ENCODE measurements at places on chromosomes 13 and 19.

GRCh38 chr13:41648314-41648935 lies 191.1 kb downstream of the RGCC start:
- DNase-seq: no peak

DNA sequence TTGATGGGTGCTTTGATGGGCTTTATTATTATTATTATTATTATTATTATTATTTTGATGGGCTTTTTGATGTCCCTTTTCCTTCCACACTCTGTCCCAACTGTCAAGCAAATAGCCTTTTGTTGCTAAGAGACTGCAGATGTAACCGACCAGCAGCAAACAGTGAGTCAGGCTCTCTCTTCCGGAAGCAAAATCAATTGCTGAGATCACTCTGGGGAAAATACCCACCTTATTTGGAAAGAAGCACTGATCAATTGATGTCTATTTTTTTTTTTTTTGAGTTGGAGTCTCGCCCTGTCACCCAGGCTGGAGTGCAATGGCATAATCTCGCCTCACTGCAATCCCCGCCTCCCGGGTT lies 2.9 kb downstream of the LDLR start:
- no peak for DNase-seq

DNA sequence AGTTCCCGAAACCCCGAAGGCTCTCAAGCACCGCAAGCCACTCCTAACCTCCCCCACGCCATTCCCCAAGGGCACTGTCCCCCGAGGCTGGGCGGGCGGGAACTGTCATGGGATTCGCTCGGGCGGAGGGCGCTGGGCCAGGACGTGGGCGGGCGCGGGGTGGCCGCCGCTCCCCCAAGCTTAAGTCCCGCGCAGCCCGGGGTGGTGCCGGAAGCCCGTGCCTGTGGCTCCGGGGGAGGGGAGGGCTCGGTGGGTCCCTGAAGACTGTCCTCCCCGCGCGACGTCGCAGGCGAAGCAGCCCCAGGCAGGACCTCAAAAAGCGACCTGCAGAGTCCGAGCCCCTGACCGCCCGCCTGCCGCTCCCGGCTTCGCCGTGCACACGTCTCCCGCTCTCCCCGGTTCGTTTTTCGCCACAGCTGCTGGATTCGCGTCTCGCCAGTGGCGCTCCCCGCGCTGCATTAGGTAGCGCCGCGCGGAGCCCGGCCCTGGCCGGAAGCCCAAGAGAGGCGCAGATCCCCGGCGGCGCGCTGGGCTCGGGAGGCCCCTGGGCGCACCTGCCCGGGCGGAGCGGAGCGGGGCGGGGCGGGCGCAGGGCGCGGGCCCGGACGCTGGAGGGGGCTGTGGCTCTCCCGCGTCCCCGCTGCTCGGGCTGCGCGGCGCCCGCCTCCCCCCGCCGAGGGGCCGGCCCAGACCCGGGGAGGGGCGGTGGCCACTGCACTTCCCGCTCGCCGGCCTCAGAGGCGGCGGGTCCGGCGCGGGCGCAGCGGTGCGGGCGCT lies at the start of gene FARP1:
Gene FARP1 (plus strand): TSS at position 715 of the 777 bp plus-strand sequence. CDS start 70,149 bp downstream, outside the sequence.
- DNase-seq: peak; percentile 30

- no peak for DNase-seq
Observed at GRCh38 chr19:2239771-2240770, 3.4 kb downstream of the SF3A2 start.

DNA sequence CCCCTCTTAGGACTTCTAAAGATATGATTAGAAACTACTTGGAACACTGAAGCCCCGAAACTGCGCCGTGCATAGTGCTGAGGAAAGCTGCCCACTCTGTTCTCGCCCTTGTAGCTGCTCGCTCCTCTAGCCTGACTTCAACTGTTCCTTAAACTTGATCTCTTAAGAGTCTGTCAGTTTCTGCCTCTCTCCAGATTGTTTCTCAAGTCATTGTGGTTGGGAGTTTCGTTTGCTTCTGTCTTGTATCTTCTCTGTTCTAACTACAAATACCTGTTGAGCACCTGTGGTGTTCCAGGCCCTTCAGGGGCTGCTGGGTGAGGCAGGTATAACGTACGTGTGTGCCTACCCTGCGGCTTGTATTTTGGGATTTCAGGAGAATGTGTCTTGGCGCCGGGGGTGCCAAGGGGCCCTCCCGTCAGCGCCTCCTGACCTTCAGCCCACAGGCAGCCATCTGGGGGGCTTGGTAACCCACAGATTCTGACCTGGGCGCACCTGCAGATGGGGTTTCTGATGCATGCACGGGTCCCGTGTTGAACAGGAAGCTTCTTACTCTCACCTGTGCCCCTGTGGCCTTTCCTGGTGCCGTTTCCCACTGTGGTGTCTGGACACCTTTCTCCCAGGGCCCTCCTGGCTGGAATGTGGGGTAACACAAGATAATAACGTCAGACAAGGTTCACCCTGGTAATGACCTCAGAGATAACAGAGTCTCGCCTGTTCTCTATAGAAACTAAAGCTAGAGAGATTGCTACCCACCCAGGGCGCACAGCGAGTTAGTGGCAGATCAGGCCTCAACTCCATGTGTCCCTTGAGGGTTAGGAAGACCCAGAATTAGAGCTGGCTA lies 17.2 kb upstream of the DCUN1D2 start:
- DNase-seq: no peak

DNA sequence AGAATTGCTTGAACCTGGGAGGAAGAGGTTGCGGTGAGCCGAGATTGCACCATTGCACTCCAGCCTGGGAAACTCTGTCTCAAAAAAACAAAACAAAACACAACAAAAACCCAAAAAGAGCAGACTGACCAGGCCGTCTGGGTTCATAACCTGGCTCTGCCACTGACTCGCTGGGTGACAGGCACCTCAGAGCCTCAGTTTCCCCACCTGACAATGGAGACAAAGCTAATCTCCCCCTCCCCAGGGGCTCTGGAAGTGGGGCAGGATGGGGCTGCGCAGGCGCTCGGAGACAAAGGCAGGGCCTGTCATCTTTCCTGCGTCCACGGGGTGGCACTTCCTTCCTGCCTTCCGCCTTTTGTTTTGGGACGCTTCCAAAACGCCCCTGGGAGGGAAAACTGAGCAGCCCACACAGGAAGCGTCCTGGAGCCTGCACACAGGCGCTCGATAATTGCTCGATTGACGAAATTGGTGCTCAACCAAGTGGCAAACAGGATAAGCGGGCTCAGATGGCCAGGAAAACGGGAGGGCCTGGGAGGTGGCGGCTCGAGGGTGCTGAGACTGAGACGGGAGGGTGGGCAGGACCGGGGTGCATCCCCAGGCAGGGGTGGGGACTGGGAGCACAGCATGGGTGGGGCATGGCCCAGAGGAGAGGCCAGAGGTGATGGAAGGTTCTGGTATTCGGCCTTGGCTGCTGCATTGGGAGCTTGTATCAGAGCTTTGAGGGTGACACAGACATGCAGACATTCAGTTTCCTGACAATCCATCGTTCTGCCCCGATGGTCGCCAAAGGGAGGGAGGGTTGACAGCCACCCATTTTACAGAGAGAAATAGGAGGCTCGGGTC lies 17.8 kb downstream of the SPC24 start:
- DNase-seq: no peak

DNA sequence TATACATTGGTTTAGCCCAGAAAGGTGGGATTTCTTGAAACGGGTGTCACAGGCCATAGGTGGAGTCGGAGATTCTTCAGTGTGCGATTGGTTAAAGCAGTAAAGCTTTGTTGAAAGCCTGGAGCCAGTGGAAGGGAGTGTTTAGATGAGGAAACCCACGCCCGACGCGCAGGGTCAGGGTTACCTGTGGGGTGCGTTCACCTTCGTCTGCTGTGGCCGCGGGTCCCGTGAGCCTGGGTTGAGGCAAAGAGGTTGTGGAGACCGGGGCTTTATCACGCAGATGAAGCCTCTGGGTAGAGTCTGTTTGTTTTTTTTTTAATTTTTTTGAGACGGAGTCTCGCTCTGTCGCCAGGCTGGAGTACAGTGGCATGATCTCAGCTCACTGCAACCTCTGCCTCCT lies 30.4 kb downstream of the ATP11A start:
- no peak for DNase-seq

- DNase-seq: no peak
Observed at GRCh38 chr13:77521194-77521593, 14.3 kb upstream of the SCEL start.

- DNase-seq: no peak
Observed at GRCh38 chr13:113059891-113060290, 45.7 kb upstream of the F7 start.

GRCh38 chr13:73136776-73137175 lies 78.0 kb downstream of the KLF5 start:
- DNase-seq: no peak

GRCh38 chr13:94825507-94825906 lies 113.2 kb upstream of the SOX21 start:
- DNase-seq: no peak

DNA sequence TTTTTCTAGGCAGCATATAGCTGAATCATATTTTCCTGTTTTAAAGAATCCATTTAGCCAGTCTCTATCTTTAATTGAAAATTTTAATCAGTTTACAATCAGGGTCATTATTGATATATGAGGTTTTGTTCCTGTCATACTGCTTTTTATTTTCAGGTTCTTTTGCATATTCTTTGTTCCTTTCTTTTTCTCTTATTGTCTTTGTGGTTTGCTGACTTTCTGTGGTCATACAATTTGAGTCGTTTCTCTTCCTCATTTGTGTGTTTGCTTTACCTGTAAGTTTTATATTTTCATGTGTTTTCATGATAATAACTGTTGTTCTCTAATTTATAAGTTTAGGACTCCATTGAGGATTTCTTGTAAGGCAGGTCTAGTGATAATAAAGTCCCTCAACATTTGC lies 812.6 kb downstream of the DACH1 start:
- no peak for DNase-seq

GRCh38 chr19:3365836-3366752 lies at the start of gene NFIC:
NFIC (plus strand) TSS chr19:3366583; CDS start chr19:3366637, 54 bp downstream.
- no peak for DNase-seq

DNA sequence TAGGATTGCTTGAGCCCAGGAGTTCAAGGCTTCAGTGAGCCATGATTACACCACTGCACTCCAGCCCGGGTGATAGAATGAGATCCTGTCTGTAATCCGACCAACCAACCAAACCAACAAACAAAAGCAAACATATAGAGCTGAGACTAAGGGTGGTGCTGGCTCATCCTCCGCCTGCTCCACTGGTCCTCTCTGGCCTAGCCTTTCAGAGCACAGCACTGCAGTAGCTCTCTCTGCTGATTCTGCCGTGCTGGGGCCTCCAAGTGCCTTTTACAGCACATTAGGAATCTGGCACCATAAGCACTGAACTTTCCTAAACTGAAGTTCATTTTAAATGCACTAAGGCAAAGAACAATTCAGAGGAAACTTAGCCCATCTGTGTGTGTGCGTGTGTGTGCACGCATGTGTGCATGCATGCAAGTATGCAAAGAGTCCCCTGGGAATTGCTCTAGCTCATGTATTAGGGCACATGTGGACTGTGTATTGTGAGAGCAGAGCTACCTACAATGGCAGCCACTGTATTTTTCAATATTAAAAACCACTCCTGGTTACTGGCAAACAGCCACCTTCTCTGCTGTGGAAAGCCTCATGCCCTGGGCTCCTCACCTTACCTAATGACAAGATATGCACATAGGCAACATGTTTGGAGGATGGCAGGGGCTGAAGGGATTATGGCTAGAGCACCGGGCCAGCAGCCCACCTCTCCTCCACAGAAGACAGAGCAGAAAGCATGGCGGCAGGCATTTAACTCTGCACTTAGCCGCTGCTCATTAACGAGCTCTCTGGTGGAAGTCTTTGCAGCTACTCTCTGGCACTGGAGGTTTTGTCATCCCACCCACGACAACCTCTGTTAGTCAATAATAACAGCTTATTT lies 223.1 kb upstream of the TSHZ3 start:
- no peak for DNase-seq

GRCh38 chr19:50268041-50268440 lies 61.1 kb downstream of the KCNC3 start:
- no peak for DNase-seq

DNA sequence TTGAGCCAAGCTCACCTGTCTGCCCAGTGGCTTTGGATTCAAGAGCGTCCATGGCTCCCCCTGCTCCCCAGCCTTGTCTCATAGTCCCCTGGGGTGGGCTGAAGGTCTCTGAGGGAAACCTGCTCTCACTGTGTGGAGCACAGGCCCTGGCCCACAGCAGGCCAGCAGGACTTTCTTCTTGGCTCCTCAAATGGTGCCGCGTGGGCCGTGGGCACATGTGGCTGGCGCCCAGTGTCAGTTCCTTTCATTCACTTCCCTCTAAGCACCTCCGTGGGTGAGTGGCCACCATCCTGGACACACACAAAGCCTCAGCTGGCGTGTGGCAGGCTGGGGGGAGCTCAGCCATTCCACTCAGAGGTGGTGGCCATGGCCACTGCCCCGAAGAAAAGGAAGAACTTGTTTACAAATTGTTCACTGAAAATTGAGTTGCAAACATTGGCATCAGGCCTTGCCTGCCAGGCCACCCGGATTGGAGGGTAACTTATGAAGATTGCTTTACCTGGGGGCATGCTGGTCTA lies 53.1 kb downstream of the C1QTNF9 start:
- no peak for DNase-seq

GRCh38 chr13:113862191-113862930 lies 1.5 kb downstream of the GAS6 start:
- no peak for DNase-seq

- DNase-seq: no peak
Observed at GRCh38 chr13:111667757-111668156, 347.3 kb downstream of the TEX29 start.

DNA sequence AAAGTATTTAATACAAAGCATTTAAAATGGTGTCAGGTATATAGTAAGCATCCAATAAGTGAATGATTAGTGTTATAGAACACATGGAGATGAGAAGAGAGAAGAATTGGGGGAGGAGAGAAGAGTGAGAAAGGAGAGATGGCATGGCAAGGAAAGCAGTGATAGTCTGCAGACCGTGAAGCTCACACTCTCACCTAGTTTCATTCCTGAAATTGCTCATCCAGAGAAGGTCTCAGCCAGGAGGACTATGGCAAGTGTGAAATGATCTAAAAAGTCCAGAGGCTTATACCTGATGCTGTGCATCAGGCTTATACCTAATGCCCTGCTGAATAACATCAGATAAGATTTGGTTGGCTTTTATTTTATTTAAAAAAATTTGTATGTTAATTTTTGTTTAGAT lies 351.6 kb upstream of the KLF12 start:
- no peak for DNase-seq

GRCh38 chr19:15443838-15444237 lies 5.9 kb downstream of the WIZ start:
- no peak for DNase-seq

GRCh38 chr13:97376981-97377380 lies 57.0 kb upstream of the RAP2A start:
- no peak for DNase-seq

DNA sequence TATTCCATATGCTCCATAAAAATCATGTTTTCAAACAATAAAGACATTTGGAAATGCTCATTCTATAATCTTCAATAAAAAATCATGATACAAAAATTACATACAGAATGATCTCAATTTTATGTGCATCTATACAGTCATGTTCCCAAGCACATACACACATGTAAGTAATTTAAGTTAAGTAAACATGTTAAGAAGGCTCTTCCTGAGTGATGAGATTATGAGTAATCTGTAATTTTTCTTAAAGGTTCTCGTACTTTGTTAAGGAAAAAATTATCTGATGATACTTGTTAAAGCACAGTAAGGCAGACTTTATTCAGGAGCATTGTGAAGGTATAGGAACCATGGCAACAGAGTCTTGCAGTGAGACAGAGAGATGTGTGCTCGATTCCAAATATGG lies 30.0 kb upstream of the DLEU7 start:
- no peak for DNase-seq

All from memory B cell (primary cell).